Uterus (tissue), 4 donors: ENCODE measurements at places on chromosomes 2 and 18. TPM values are rescaled to one million over a fixed set of nuclear protein-coding genes. Genes with fewer than 3 reads are reported as not detected.

The KRTCAP3 gene
- total RNA-seq: 1.9 TPM

The CARF gene
- 25.7 TPM for total RNA-seq

GRCh38 chr2:154293864-154294263 lies 404.6 kb upstream of the KCNJ3 start:
- no peaks in the 10 kb centered on the region for H3K27me3 ChIP-seq
- DNase-seq: no peak
- no peak overlapping the region for H3K4me3 ChIP-seq
- H3K36me3 ChIP-seq: no peaks in the 10 kb centered on the region
- H3K27ac ChIP-seq: no peak overlapping the region

The LBX2 gene
- not detected for total RNA-seq

The SCN7A gene
- 46.1 TPM for total RNA-seq

- H3K4me3 ChIP-seq: no peak overlapping the region
- H3K4me1 ChIP-seq: peaks cover 5% of the 10 kb centered on the region
- no peaks in the 10 kb centered on the region for H3K36me3 ChIP-seq
These were observed 3.4 kb downstream of the NAGK start for GRCh38 chr2:71071681-71072398.

The SPR gene
- total RNA-seq: 4.5 TPM

DNA sequence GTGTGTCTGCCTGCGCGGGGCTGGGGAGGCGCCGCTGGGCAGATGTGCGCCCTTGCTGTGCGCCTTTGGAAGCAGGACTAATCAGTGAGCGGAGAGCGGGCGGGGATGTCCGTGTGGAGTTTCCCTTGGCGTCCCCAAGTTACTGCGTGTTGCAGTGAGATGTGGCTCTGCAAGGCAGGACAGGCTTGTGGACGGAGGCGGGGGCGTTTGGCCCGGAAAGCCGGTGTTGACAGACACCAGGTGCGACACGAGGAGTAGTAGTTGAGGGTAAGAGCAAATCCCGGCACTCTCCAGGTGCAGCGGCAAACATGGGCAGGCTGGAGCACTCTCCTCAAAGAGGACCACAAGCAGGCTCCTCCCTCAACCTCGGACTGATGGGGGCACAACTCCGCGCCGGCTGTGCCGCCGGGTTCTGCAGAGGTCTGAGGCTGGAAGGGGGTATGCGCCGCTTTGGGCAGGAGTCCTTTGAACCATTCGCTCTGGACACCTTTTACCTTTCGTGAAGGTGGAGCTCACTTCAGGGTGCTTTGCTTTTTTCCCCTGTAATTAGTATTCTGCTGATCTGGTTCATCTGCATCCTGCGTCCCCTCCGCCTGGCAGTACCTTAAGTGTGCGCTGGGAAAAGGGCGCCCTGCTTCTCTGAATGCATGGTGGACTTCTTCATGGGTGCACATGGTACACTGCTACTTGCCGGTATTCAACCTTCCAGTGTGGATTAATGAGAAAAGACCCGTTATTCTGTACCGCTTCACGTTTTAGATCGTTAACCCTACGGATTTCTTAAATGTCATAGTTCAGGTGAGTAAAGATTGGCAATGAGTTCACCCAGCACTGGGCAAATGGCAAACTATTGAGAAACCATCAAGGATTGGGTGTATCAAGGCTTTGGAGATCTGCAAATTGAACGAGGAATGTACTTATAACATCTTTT lies 608 bp downstream of the CDH7 start:
- no peaks in the 10 kb centered on the region for H3K4me1 ChIP-seq
- H3K27me3 ChIP-seq: peaks cover 3% of the 10 kb centered on the region
- DNase-seq: no peak
- no peak overlapping the region for H3K27ac ChIP-seq

The STAT4 gene
- 0.51 TPM for total RNA-seq

- DNase-seq: no peak
- no peak overlapping the region for H3K4me3 ChIP-seq
- no peak overlapping the region for H3K27ac ChIP-seq
- no peaks in the 10 kb centered on the region for H3K36me3 ChIP-seq
These were observed 388.6 kb upstream of the NRXN1 start for GRCh38 chr2:51420511-51420910.

The NT5DC4 gene
- total RNA-seq: not detected

DNA sequence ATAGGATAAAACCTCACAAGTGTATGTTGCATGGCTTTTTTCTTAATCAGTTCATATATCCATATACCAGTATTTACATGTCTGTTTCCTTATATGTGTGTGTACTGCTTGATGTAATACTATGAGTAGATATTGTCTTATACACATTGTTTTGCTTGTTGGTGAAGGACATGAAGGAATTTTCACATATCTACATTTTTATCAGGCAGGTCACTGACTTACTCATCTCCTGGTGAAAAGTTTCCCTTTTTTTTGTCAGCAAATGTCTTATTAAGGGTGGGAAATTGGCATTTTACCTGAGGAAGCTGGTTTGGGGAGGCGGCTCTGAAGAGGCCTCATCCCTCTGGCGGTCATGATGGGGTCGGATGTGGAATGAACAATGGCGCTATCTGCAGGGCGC lies 61.4 kb upstream of the LYPD1 start:
- no peaks in the 10 kb centered on the region for H3K4me1 ChIP-seq
- no peak for DNase-seq
- H3K36me3 ChIP-seq: no peaks in the 10 kb centered on the region

GRCh38 chr18:41693008-41693407 lies 262.0 kb upstream of the PIK3C3 start:
- H3K27ac ChIP-seq: no peak overlapping the region
- no peaks in the 10 kb centered on the region for H3K36me3 ChIP-seq
- H3K4me1 ChIP-seq: no peaks in the 10 kb centered on the region
- H3K27me3 ChIP-seq: no peaks in the 10 kb centered on the region
- DNase-seq: no peak
- no peak overlapping the region for H3K4me3 ChIP-seq

DNA sequence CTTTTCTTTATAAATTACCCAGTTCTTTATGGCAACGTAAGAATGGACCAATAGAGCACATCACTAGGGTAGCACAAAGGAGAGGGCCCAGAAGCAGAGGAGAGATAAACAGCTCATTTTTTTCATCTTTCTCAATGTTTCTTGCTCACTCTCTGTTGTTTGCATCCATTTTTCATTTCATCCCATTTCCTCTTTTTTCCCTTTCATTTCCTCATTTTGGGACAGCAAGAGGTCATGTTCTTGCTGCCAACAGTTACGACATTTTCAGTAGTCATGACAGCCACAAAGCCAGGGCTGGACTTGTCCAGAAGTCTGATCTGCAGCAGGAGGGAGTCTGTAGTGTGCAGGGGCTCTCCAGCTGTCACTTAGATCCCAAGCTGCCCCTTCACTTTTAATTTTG lies 52.7 kb upstream of the CYP1B1 start:
- H3K27ac ChIP-seq: peak overlapping the region; percentile 28
- DNase-seq: no peak
- H3K36me3 ChIP-seq: no peaks in the 10 kb centered on the region
- H3K4me1 ChIP-seq: no peaks in the 10 kb centered on the region

- DNase-seq: no peak
- no peaks in the 10 kb centered on the region for H3K36me3 ChIP-seq
- H3K4me3 ChIP-seq: no peak overlapping the region
- no peak overlapping the region for H3K27ac ChIP-seq
- no peaks in the 10 kb centered on the region for H3K27me3 ChIP-seq
These were observed 98.7 kb upstream of the SLC66A3 start for GRCh38 chr2:11056614-11057013.

- H3K36me3 ChIP-seq: no peaks in the 10 kb centered on the region
- no peak overlapping the region for H3K27ac ChIP-seq
- H3K27me3 ChIP-seq: no peaks in the 10 kb centered on the region
- no peak for DNase-seq
These were observed 1621.3 kb downstream of the SUCLG1 start for GRCh38 chr2:82837588-82838304.

GRCh38 chr2:128832946-128833663 lies 514.4 kb upstream of the HS6ST1 start:
- no peaks in the 10 kb centered on the region for H3K4me1 ChIP-seq
- H3K4me3 ChIP-seq: no peak overlapping the region
- no peaks in the 10 kb centered on the region for H3K36me3 ChIP-seq
- no peak overlapping the region for H3K27ac ChIP-seq

The NOL4 gene
- not detected for total RNA-seq

DNA sequence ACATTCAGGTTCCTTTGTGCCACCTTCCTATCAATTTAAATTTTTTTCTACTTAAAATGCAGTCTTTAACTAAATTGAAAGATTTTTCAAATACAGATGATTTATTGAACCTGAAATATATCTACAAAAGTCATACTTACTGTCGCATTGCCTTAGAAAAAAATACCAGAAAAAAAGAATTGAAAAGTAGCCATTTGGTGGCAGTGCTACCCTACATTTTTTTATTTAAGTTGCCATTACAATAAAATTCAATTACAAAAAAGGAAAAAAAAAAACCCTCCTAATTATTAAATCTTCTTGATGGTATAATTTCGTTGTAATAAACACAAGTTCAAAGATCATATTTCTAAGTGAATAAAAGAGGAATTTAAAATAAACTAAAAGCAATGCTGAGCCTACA lies 43.4 kb downstream of the DSC3 start:
- no peaks in the 10 kb centered on the region for H3K27me3 ChIP-seq
- H3K4me1 ChIP-seq: no peaks in the 10 kb centered on the region
- no peak for DNase-seq
- H3K36me3 ChIP-seq: no peaks in the 10 kb centered on the region

The SERPINB13 gene
- total RNA-seq: not detected

The FSHR gene
- not detected for total RNA-seq

The ANKRD62 gene
- not detected for total RNA-seq
